ENCODE measurements at places on chromosomes 3 and 15. TPM values are rescaled to one million over a fixed set of nuclear protein-coding genes. Genes with fewer than 3 reads are reported as not detected.

DNA sequence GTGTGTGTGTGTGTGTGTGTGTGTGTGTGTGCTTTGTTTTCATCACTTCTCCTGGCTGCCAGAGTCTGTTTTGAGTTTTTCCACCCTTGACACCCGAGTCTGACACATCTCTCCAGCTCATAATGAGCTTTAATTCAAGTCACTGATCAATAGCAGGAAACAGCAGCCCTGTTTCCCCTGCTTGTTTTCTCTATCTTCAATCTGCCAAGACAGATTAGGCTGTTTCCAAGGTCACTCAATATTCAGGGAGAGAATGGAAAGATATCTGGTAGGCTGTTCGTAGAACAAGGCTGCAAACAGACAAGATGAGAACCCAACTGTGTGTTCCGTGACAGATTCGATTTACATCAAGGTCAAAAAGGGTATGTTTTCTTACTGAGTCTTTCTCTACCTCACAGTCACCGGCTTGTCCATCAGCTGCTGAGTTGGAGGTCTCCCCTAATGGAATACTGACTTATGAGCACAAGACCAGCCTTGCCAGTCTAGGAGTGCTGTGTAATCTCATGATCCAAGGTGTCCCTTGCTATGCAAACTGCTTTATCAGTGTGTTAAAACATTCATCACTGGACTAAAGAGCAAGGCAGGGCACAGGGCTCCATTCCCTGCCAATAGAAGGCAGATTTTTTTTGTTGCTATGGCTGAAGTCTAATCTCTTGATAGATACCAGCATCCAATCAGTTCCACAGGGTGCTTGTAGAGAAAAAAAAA is 187.9 kb upstream of the LMCD1 start:
- no peak for DNase-seq

DNA sequence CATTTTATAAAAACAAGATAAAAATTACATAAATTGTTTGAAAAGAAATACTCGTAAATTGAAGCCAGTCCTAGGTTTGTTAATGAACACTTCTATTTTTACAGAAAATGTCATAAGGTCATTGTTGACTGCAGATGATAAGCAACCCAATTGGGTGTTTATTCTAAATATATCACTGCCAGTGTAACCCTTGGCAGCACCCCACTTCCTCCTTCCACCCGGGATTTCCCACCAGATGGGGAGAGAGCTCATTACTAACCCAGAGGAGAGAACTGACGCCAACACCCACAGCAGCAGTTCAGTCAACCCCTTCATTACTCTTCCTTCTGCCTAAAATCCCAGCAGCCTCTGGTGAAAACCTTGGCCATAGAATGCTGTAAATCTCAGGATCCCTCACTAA is 307.6 kb downstream of the GAP43 start:
- DNase-seq, result no peak

GRCh38 chr3:159586571-159587202 is 401.9 kb upstream of the IL12A start:
- peak; percentile 89 for DNase-seq

DNA sequence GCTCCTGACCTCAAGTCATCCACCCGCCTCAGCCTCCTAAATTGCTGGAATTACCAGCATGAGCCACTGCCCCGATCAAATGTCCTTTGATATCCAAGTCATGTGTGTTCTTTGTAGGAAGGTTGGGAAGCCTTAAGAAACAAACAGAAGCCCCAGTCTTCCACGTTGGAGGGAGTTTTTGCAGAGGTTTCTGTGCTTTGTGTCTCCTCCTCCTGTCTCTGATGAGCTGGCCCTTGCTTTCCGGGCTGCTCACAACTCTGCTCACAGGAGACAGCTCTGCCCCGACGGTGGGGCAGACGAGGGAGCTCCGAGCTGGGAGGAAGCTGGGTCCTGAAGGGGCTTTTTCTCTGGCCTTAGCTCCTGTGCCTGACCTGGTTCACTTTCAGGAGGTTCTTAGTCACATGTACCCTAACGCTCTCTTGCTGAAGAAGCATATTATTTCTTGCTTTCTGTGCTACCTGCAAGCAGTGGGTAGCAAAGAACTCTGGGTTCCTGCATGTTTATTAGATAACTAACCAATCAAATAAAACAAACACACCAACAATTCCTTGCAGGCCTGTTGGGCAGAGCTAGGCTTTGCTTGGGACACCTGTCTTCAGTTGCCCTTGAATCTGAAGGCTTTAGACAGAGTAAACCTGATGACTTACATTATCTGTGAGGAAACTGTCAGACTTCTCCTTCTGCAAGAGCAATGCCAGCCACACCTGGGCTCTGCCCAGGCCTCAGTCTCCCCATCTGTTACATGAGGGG is 52.6 kb upstream of the SMAD6 start:
- no peak for DNase-seq

GRCh38 chr15:38823263-38823662 is 258.6 kb upstream of the RASGRP1 start:
- no peak for DNase-seq

The ZCWPW2 gene
- total RNA-seq, result not detected

The EPHB3 gene
- 2.0 TPM for total RNA-seq

The AADACL2 gene
- not detected for total RNA-seq

The FRMD4B gene
- total RNA-seq, result 6.4 TPM
